ENCODE measurements at places on chromosomes 1 and 21.

- no peak for DNase-seq
Observed at GRCh38 chr1:243528459-243529121, 272.7 kb downstream of the SDCCAG8 start.

DNA sequence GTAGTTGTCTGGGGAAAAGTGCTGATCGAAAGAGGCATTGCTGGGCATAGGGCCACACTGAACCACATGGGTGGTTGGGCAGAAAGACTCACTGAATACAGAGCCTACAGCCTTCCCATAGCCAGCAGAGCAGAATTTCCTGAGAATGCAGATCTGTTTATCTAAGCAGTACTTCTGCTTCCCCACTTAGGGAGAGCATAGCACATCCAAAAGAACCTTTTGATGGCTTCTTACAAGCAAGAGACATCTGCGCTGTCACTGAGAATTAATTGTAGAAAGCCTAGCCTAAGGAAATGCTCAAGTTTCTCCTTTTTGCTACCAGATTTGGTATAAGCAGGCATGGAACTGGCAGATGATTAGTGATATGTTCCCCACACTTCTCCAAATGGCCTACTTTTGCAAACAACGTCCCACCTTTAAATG lies 13.0 kb upstream of the KLHDC8A start:
- no peak for DNase-seq

DNA sequence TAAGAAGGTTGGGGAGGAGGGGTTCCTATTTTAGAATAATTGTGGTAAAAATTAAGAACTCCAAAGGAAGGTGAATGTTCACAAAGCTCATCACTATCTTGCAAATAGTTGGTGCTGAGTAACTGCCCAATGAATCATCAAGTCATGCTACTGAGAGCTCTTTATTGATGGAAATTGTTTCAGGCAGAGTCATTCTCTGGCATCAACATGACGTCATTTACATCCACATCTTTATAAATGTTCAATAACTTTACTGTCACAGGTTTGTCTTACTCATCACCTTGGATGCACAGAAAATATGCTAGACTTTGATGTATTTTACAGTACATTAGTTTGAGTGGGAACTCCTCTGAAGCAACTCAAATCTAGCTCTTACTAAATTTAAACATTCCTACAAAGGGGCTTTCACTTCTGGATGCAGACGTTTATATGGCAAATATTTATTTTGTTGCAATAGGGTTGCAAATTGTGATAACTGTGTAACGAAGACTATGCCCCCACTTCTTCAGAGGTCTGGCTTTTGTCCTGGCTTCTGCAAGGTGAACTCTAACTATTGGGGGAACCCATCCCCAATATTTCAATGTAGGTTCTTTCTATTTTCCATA lies 273.7 kb upstream of the AJAP1 start:
- no peak for DNase-seq

- DNase-seq = no peak
Observed at GRCh38 chr1:47184090-47184821, 5.6 kb downstream of the PDZK1IP1 start.

- no peak for DNase-seq
Observed at GRCh38 chr21:33393348-33393747, 9.9 kb upstream of the IFNGR2 start.

GRCh38 chr1:72229893-72230292 lies 52.4 kb downstream of the NEGR1 start:
- DNase-seq = no peak

DNA sequence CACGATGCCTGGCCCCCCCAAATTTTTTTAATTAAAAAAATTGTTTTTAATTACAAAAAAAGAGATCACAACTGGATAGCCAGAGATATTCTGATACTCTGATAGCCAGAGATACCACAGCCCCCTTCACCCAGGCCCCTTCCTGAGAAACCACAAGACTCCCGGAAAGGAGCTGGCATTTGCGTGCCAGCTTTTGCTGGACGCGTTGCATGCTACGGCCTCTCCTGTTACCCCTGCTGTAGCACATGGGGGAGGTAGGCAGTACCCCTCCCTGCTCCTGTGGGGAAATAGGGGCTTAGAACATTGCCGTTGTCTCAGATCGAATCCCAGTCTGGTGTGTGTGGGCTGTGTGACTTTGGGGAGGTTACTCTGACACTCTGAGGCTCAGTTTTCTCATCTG lies 22.7 kb downstream of the MFAP2 start:
- DNase-seq = no peak

DNA sequence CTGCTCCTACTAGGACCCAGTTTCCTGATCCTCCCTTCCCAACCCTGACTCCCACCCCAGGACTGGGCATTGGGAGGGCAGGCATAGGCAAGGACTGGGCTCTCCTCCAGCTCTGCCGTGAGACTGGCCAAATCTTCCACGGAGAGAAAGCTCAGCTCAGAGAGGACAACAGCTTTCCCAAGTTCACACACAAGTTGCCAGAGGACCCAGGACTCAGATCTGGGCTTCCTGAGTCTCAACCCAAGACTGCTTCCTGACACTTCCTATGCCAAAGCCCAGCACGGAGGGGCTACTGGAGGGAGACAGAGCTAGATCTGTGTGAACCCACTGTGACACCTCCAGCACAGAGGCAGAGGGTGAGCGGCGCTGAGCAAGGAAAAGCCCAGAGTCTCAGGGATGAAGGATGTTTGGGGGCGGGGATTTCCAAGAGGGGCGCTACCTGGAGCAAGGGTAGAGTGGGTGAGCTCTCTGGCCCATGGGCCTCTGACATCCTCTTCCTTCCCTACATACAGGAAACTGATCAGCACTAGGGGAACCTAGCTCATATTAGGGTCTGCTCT lies 7.1 kb downstream of the PDZK1IP1 start:
- no peak for DNase-seq

GRCh38 chr21:38769191-38769780 lies 36.4 kb upstream of the ETS2 start:
- DNase-seq = peak; percentile 64

GRCh38 chr1:22545141-22545540 lies 18.1 kb upstream of the EPHA8 start:
- no peak for DNase-seq

- no peak for DNase-seq
Observed at GRCh38 chr1:226597616-226598454, 49.3 kb downstream of the STUM start.

DNA sequence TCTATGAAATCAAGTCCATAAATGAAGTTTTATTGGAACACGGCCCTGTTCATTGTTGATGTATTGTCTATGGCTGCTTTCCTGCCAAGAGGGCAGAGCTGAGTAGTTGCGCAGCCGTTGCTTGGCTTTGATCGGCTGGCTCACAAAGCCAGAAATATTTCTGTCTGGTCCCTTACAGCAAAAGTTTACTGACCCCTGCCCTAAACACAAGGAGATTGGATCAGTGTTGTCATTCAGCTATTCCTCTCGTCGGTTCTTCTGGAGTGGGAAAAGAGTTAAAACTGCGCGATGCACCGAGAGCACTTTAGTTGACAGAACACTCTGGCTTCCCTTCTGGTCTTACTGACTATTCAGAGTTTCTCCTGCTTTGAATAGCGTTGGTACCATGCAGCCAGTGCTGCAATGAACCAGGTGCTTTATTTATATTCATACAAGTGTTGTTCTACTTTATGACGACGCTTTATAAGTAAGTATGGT lies 868 bp downstream of the ZBTB40 start:
- peak; percentile 28 for DNase-seq

DNA sequence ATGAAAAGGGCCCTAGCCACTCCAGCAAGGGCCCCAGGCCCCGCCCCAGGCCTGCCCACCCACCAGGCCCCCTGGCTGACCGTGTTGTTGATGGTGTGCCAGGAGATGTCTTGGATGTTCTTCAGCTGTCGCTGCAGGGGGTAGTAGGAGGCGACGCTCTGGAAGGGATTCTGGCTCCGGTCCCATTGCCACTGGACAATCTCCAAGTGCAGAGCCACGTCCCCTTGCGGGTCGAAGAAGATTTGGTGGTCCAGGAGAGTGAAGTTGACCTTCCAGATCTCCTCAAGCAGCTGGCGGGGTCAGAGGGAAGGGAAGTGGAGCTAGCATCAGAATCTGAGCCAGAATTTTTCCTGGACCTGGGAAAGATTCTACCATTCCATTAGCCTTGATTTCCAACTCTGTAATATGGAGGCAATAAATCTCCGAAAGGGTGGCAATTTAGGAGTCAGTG lies 10.2 kb downstream of the TAS1R2 start:
- no peak for DNase-seq

DNA sequence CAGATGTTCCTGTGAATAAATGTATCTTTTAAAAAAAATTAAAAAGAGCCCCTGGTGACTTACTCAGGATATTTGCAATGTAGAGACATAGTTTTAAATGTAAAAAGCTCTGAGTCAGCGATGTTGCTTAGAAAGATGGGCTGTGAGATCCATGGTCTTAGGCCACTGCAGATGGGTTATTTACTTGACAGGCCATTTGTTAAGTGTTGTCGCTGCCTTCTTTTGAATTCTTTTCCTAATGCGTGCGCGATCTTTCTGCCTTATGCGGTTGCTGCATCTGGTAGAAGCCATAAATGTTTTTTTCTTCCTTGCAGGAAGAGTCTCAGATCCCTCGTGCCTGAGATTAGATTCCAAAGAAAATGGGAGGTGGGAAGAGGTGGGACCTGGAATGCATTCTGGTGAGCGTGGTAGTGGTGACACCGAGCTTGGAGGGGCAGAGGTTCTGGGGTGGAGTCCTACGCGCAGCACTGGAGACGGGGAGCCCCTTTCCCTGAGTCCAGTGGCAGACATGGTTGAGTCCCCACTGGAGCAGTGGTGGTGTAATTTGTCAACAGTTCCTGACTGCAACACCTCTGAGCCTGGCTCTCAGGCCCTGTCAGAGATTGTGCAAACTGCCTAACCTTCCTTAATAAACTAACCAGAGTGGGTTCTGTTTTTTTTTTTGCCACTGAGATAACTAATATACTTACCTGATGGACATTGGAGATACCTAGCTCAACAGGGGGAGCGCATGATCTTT lies 197.2 kb downstream of the HHAT start:
- no peak for DNase-seq

DNA sequence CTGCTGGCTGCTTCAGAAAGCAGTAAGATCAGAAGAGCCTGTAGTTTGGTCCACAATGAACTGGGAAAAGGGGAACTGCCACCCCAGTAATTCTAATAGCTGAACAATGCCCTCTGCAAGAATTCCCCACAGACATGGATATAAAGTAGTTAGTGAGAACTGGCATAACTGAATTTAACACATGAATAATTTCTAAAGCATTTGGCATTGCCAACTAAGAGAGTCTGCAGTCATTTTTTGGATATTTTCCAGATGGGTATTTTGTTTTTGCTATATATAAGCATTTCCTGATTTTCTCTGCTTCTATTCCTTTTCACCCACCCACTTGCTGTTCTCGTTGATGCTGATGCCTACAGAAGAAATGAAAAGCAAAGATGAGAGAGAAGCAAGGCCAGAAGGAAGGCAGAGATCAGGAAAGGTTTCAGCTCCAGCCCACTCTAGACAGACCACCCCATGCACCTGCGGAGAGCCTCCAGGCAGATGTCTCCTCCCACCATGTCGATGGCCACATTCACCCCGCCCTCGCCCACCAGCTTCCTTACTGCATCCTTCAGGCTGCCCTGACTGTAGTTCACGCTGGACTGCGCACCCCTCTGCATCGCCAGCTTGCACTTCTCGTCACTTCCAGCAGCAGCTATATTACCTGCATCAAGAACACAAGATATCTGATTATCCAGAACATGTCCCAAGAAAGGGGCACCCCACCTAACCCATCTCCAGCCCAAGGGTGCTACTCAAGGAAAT lies 55.9 kb upstream of the SEC16B start:
- DNase-seq = no peak

- no peak for DNase-seq
Observed at GRCh38 chr1:79848316-79848715, 841.8 kb upstream of the ADGRL4 start.

DNA sequence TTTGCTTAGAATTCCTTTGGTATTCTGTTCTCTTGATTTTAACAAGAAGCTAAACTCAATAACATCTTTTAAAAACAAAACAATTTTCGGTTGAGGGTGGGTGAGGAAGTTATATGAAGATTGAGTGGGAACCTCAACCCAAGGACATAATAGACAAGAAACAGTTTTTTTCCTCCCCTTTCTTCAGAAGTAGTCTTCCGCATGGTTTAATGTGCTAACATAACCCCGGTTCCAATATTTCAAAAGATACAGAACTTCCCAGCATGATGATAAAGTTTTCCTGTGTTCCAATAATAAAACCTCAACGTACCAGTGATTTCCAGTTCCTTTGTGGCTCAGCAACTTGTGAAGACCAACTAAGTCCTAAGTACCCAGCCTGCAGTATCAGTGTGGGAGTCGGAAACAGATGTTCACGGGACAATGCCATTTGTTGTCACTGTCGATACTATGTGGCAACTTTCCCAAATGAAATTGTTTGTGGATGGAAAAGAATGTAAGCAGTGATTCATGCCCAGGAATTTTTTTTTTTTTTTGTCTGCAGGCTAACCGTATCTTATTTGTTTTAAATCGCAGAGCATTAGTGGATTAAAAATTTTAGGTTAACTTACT lies 48.5 kb downstream of the NR5A2 start:
- DNase-seq = no peak

DNA sequence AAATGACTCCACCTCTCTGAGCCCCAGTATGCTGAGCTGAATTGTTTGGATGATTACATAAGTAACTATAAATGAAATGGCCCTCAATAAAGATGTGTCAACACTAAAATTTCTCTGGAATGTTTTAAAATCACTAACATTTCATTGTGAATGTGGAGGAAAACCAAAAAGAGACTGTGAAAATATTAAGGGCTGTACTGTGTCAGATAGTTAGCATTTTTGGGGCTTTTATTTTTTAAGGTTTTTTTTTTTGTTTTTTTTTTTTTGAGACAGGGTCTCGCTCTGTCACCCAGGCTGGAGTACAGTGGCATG lies 6.3 kb downstream of the MYOC start:
- DNase-seq = no peak

DNA sequence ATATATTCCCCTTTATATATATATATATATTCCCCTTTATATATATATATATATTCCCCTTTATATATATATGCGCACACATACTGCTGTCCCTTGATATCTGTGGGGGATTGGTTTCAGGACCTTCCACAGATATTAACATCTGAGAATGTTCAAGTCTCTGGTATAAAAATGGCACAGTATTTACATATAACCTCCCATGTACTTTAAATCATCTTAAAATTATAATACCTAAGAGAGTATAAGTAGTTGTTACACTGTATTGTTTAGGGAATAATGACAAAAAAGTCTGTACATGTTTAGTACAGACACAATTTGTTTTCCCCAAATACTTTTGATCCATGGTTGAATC lies 45.8 kb downstream of the NR5A2 start:
- no peak for DNase-seq

- no peak for DNase-seq
Observed at GRCh38 chr1:158728510-158729225, 8.1 kb upstream of the OR6K3 start.

GRCh38 chr1:9841460-9841859 lies 17.7 kb upstream of the CLSTN1 start:
- DNase-seq = no peak

GRCh38 chr1:208115924-208116640 lies 128.1 kb downstream of the PLXNA2 start:
- no peak for DNase-seq

Measured in activated CD4-positive, alpha-beta memory T cell treated with anti-CD3 and anti-CD28 coated beads for 36 hours (primary cell).